A549 treated with CpdA at 1 μM for 4 hours (cell line): ENCODE measurements at places on chromosomes 3 and 15. TPM values are rescaled to one million over a fixed set of nuclear protein-coding genes. Genes with fewer than 3 reads are reported as not detected.

Gene TM4SF18
- total RNA-seq: 42.4 to 49.6 TPM (median 45.0 TPM) in 5 replicates

Gene CSTA
- 0.73 to 1.7 TPM (median 1.1 TPM) in 5 replicates for total RNA-seq

Gene NDN
- total RNA-seq: 0.08 to 0.24 TPM in 2 of 5 replicates, not detected in the others

Gene COL7A1
- 152 to 242 TPM (median 215 TPM) in 5 replicates for total RNA-seq

Gene ILDR1
- not detected in 5 replicates for total RNA-seq

Gene RETNLB
- total RNA-seq: not detected in 5 replicates

Gene AADACL2
- total RNA-seq: not detected in 5 replicates

Gene TMEM108
- not detected in 5 replicates for total RNA-seq

Gene SLC6A11
- 0.03 to 0.07 TPM (median 0.04 TPM) in 4 of 5 replicates, not detected in the other for total RNA-seq

Gene CXCR6
- total RNA-seq: not detected in 5 replicates

Gene EXD1
- total RNA-seq: 0.06 to 0.12 TPM (median 0.10 TPM) in 3 of 5 replicates, not detected in the others

Gene RAB7A
- total RNA-seq: 167 to 201 TPM (median 185 TPM) in 5 replicates

Gene KLHL6
- total RNA-seq: not detected in 5 replicates

Gene PPIB
- 782 to 886 TPM (median 878 TPM) in 5 replicates for total RNA-seq

Gene GP5
- 0.01 TPM in 1 of 5 replicates, not detected in the others for total RNA-seq

Gene CCR9
- not detected in 5 replicates for total RNA-seq

Gene RLBP1
- not detected in 5 replicates for total RNA-seq

Gene DNAH1
- 0.52 to 1.1 TPM (median 1.1 TPM) in 5 replicates for total RNA-seq

Gene OIP5
- total RNA-seq: 13.6 to 16.2 TPM (median 14.8 TPM) in 5 replicates

Gene WDR49
- not detected in 5 replicates for total RNA-seq

Gene CFAP161
- total RNA-seq: 0.03 TPM in 1 of 5 replicates, not detected in the others

Gene ROPN1B
- total RNA-seq: not detected in 5 replicates

Gene PP2D1
- total RNA-seq: not detected in 5 replicates

Gene HDGFL3
- total RNA-seq: 49.8 to 80.7 TPM (median 56.0 TPM) in 5 replicates
